ENCODE measurements at places on chromosomes 5 and 9.

DNA sequence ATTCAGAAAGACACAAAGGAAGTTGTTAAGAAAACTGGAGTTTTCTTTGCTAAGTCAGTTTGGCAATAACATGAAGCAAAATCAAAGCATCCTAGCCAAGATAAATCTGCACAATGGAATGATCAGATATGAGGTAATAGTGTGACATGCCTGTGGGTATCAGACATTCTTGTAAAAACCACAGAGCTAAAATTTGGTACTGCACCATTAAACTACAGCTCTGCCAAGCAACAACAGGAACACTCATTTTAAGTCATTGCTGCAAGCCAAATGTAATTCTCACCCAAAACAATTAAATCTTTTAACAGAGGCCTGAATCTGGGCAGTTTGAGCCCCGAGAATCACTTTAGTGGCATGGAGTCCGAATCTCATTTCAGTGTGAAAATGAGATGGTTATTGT, 96.6 kb downstream of the VCAN start:
- DNase-seq: no peak

DNA sequence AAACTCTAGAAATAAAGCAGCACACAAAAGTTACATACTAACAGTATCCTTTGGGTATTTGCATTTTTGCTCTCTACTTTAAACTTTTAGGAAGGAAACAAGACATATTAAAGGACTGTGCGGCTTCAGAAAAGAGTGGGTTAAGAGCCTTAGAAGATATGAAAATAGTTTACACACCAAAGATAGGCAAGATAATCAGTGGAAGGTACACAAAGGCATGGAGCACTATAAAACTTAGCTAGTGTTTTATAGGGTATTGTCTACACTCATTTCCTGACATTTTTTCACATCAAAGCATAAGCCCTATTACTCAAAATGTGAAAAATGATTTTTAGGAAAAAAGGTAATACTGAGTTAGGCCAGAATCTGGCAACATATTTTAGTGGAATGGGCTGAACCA, 43.7 kb upstream of the APBA1 start:
- DNase-seq: no peak

DNA sequence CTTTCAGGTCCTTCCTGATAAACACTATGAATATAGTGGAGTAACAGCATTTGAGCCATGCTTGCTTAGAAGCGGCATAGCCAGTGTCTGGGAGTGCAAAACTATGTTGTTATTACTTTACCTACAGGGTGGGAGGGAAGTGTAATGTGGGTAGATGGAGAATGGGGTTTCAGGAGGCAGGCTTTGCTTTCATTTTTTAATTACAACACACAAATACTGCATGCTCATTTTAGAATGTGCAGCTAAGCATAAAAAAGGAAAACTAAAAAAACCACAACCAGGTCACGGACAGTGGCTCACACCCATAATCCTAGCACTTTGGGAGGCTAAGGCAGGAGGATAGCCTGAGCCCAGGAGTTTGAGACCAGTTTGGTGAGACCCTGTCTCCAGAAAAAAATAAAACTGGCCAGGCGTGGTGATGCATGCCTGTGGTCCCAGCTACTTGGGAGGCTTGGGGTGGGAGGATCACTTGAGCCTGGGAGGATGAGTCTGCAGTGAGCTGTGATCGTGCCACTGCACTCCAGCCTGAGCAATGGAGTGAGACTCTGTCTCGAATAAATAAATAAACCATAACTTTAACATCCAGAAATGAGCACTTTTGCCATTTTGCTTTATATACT, 20.2 kb downstream of the HAVCR1 start:
- no peak for DNase-seq

- no peak for DNase-seq
These were observed 22.2 kb downstream of the RALGDS start for GRCh38 chr9:133098871-133099270.

DNA sequence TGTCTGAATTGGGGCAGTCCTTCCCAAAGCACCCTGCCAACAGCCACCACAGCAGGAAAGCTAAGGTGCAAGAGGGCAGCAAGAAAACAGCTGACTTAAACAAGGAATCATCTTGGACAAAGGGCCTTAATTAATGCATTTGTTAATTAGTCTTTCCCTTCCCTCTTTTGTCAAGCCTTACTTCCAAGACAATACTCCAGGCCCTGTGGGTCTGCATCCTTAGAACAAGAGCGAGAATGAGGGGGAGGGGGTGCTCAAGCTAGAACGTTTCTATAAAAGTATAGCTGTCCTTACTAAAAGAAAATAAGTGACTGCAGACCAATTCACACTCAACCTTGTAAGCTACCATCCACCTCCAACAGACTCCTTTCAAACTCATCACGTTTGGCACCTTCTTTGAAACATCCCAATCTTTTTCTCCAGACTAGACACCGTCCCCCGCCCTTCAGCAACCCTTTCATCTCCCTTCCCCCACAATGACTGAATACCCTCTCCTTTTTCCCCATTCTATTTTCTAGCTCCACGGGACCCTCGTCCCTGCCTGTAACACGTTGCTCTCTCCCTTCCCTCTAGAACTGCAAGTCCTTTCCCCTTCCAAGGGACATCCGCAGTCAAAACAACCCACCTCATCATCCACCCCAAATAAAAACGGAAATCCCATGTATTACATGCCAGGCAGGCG, 85.7 kb upstream of the RNF38 start:
- DNase-seq: no peak

GRCh38 chr5:75510417-75510835, 1.0 kb downstream of the CERT1 start:
- no peak for DNase-seq

GRCh38 chr5:41369799-41370198, 140.6 kb downstream of the PLCXD3 start:
- no peak for DNase-seq

DNA sequence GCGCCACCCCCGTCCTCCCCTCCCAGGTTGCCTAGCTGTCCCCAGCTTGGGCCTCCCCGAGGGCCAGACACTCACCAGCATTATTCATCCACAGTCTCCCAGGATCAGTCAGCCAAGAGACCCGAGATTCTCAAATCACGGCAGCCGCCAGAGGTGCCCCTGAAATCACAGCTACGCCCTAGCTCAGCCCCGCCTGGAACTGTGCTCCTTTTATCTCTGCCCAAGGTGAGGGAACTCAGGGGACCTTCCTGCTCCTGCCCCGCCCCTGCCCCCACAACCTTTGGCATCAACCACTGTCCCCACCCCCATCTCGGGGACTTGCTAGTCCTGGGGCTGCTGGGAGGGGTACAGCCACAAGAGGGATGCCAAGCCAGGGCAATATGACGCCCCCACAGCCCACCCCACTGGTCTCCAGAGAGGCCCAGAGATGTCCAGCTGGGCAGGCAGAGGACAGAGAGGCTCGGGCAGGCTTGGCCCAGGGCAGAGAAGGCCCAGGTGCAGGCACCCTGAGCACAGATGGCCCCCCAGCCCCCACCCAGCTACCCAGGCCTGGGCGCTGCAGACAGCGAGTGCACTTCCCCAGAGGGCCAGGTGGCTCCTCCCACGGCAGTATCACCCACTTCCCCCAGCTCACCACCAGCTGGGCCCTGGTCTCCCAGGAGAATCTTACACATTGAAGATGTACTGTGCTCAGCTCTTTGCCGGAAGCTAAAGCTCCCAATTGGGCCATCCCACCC, at the start of gene FUT7:
Gene FUT7, minus strand, starts transcription at position 185 of the 737 bp plus-strand sequence. Its CDS starts 97 bp downstream, at position 88.
- DNase-seq: no peak

GRCh38 chr9:88161144-88161543, 22.9 kb upstream of the SPATA31C2 start:
- no peak for DNase-seq

DNA sequence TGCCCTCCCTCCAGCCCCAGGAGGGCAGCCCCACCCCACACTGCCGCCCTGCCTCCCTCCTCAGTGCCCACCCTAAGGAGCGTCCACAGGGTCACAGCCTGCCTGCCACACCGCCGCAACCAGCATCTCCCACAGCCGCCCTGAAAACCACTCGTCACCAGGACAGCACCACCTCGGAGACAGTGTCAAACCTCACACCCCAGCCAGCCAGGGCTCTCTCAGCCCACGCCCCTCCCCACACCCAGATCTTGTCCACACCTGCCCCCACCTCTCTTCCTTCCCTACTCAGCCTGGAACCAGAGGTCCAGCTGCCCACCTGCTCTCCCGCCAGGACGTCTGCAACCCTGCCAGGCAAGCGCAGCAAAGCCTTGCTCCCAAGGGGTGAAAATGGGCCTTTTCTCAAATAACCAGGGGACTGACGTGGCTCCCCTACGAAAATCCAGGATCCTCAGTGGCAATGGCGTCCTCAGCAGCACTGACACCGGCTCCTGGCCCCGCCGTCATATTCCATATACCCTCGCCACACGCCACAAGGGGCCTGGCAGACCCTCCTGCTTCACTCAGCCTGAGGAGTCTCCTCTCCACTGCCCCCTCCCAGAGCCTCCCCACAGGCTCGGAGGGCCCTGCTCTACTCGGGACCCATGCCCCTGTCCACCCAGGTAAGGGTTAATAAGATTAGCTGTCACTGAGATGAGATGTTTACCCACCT, 71.0 kb upstream of the ADAMTS2 start:
- DNase-seq: no peak

GRCh38 chr5:116709082-116709481, 134.5 kb upstream of the SEMA6A start:
- no peak for DNase-seq

- DNase-seq: no peak
These were observed 225.8 kb downstream of the MELK start for GRCh38 chr9:36798350-36799065.

DNA sequence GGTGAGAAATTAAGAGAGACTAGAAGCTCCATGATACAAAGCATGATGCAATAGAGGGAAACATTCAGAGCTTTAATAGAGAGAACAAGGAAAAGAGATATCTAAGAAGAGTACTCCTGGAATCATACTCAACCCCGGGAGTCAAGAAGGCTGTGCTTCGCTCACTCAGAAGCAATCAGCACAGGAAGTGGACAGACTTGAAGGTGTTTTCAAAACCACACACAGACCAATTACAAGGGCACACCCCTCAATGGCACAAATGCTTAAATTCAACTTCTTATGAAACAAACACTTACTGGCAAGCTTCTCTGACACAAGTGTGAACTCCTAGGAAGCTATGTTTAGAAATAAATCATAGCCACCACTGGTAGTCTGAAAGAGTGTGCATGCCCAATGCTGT, 462.3 kb downstream of the GABRG2 start:
- DNase-seq: no peak

Measured in SW 1271 (cell line).